Retinal pigment epithelial cell (primary cell): ENCODE measurements at places on chromosomes 3 and 15.

DNA sequence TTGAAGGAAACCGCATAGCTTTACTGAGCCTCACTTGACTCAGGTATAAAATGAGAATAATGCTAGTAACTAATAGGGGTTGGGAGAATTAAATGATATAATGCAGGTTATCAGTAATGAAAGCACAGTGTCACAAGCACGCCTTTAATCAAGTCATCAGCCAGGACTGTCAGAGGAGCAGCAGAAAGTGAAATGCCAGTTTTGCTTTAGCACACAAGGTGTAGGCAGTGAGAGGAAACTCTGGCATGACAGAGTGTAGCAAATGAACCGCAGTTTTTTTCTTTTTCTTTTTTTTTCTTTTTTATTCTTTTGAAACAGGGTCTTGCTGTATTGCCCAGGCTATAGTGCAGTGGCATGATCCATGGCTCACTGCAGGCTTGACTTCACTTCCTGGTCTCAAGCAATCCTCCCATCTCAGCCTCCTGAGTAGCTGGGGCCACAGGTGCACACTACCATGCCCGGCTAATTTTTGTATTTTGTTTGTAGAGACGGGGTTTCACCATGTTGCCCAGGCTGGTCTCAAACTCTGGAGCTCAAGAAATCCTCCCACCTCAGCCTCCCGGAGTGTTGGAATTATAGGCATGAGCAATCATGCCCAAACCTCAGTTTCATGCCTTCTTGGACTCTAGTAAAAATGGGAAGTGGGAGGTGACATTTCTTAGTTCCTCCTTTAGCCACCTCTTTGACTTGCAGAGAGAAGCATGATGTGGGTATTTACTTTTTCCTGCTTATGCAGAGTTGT lies 9.7 kb upstream of the SCAANT1 start:
- no peak for DNase-seq

DNA sequence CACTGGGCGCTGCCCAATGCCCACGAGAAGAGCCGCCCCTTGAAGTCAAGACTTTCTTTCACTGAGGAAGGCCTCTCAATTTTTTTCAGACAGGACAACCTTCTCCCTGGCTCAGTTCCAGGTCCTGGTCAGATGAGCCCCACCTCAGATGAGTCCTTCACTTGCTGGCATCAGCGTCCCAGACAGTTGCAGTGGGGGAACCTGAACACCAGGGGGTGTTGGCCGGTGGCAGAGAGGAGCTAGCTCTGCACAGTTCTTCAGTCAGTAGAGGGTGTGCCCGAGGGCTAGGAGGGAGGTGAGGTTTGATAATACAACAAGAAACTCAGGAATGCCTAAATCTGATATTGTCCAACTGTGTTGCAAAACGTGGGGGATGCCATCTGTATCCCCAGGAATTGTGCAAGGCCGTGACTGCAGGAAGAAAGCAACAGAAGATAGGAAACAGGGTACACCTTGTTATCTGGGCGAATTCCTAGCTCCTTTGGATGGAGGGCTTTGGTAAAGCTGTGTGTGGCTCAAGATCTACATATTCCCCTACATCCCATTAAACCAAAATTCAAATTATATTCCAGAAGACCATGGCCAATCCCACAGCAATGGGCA lies 34.3 kb downstream of the CCR3 start:
- no peak for DNase-seq

DNA sequence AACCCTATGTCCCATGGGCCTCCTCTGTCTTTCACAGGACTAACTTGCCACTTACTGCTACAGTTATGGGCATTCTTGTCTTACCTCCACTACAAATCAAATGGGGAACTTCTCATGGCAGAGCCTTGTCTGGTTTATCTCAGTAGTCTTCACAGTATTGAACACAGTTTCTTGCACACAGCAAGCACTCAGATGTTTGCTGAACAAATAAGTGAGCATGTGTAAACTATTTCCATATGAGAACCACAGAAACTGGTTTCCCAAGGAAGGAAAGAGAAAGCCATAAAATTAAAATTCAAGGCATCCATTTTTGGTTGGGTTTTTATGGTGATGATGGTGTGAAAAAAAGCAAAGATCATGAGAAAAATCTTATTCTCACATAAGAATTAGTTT lies 189.2 kb downstream of the MEX3B start:
- no peak for DNase-seq

DNA sequence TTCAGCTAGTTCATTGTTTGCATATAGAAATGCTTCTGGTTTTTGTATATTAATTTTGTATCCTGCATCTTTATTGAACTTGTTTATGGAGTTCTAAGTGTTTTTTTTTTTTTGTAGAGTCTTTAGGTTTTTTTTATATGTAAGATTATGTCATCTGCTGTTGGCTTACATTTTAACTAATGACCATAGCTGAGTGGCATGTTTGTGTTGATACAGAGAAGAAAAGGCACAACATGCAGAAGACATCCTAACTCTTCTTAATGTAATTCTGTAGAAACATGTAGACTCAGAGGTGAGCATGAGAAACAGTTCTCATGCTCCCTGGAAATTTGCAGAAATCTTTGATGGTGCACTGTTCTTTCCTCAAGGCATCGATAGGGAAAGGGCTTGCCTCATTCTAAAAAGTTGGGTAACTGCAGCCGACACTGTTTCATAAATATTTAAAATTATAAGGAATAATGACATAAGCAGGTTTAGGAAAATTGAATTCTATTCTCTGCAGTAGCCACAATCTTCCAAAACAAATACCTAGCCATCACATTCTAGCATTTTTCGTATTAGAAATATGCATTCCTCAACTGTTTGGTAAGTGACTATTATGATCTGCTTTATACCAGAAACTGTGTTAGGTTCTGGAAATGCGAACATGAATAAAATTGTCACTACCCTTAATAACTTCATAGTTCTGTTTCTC lies 499.6 kb upstream of the KCNMB2 start:
- no peak for DNase-seq

GRCh38 chr3:184884359-184885017 lies 72.5 kb downstream of the VPS8 start:
- DNase-seq, result no peak

DNA sequence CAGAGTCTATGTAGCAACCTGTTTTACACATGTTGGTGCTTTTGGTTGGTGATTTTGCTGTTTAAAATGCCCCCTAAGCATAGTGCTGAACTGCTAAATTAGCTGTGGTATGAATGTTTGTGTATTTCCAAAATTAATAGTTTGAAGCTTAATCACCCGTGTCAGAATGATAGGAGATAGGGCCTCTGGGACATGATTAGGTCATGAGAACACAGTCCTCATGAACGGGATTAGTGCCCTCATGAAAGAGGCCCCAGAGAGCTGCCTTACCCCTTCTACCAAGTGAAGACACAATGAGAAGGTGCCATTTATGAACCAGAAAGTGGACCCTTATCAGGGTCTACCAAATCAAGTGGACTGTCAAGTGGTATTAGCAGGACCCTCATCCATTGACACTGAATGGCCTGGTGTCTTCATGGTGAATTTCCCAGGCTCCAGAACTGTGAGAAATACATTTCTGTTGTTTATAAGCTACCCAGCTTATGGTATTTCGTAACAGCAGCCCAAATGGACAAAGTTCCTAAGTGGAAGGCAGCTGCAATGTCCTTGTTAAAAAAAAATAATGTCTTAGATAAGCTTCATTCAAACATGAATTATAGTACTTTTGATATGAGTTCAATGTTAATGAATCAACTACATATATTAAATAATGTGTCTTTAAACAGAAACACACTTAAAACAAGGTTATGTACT lies 37.7 kb upstream of the FRMD4B start:
- no peak for DNase-seq

- no peak for DNase-seq
Measured at GRCh38 chr3:117507958-117508357, 798.4 kb downstream of the TUSC7 start.

DNA sequence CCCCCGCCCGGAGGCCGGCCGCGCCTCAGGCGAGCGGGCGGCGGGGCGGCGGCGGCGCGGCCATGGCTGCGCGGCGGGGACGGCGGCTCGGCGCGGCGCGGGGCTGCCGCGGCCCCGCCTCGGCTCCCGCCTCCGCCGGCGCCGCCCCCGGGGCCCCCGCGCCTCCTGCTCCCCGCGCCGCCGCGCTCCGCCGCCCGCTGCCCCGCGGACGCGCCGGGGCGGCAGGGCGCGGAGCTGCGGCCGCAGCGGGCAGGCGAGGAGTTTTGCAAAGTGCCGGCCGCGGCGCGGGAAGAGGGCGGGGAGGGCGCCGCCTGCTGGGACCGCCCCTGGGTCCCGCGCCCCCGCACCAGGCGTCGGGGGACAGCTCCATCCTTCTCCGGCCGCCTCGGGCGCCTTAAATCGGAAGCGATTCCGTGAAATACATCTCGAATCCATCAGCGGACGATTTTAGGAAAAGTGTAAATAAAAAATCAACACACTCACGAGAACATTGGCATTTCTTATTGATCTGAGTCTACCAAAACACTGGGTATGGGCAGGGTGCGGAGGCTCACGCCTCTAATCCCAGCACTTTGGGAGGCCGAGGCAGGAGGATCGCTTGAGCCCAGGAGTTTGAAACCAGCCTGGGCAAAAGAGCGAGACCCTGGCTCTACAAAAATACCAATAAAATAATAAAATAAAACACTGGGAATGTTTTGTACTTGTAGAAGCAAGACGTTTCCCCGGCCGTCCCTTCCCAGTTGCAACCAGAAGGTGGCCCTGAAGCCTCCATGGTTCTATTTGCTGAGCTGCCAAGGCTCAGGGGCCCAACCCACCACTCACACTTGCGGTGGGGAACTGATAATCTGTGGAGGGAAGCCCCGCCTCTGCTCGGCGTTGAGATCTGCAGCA lies 136.9 kb downstream of the NUP210 start:
- no peak for DNase-seq

- DNase-seq, result no peak
Measured at GRCh38 chr15:89406218-89406939, 71.8 kb upstream of the POLG start.

GRCh38 chr3:109413049-109413448 lies 75.7 kb upstream of the DPPA4 start:
- no peak for DNase-seq

GRCh38 chr3:150480877-150481276 lies 65.4 kb downstream of the SERP1 start:
- no peak for DNase-seq

- DNase-seq, result no peak
Measured at GRCh38 chr3:81295906-81296577, 465.4 kb downstream of the GBE1 start.

DNA sequence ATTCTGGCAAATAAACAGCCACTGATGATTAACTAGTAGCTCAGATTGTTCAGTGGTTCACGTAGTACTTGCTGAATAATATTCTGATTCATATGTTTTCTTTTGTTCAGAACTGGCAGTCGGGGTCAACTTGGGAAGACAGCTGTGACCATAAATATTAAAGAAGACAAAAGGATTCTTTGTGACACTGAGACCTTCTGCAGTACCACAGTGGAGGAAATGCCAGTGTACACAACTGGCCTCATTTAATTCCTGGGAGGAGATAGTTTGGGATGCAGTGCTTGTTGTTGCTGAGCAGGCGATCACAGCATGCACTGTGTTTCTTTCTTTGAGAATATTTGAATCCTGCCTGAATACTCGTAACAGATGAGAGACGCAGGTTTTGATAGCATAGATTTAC lies 26.7 kb upstream of the MCF2L2 start:
- DNase-seq, result no peak

- no peak for DNase-seq
Measured at GRCh38 chr3:167653760-167654159, at the start of gene WDR49. Gene WDR49, minus strand, starts transcription at chr3:167653942. Its CDS starts 517 bp downstream, at chr3:167653425.

DNA sequence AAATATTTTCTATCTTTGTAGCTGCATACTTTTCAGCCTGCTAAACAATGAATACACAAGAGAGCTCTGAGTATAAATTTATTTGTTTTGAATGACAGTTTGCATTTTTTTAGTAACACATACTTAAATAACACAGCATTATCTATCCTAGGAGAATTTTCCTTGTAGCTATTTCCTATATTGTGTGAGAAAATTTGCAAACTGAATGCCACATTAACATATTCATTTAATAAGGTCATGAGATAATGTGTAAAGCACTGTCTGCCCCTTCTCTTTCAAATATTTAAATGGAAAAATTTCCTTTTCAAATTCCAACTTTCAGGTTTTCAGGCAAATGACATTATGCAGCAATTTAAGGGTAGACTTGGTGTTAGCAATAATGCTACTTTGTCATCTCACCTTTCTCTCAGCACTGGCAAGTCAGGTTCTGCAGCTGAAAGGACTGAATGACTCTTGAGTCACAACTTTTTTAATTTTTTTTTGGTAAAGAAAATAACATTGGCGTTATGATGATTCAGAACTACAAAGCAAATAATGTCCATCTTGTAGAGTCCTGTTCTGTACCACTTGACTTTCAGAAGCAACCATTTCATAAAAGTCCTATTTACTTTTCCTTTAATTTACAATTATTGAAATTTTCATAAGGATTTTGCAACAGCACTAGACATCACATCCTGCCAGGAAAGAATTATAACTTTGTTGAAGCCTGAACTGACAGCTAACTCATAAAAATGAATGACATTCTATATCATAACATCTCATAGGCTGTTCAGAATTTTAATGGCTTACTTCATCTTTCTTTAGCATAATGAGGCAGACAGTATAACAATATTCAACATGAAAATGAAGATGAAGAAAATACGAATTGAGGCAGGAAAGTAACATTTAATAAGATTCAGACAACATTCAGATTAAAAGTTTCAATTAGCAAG lies 681.6 kb upstream of the SEMA6D start:
- DNase-seq, result no peak

GRCh38 chr3:129412542-129413198 lies 15.8 kb downstream of the EFCAB12 start:
- DNase-seq, result no peak
